ENCODE measurements at places on chromosomes 3 and 15.

DNA sequence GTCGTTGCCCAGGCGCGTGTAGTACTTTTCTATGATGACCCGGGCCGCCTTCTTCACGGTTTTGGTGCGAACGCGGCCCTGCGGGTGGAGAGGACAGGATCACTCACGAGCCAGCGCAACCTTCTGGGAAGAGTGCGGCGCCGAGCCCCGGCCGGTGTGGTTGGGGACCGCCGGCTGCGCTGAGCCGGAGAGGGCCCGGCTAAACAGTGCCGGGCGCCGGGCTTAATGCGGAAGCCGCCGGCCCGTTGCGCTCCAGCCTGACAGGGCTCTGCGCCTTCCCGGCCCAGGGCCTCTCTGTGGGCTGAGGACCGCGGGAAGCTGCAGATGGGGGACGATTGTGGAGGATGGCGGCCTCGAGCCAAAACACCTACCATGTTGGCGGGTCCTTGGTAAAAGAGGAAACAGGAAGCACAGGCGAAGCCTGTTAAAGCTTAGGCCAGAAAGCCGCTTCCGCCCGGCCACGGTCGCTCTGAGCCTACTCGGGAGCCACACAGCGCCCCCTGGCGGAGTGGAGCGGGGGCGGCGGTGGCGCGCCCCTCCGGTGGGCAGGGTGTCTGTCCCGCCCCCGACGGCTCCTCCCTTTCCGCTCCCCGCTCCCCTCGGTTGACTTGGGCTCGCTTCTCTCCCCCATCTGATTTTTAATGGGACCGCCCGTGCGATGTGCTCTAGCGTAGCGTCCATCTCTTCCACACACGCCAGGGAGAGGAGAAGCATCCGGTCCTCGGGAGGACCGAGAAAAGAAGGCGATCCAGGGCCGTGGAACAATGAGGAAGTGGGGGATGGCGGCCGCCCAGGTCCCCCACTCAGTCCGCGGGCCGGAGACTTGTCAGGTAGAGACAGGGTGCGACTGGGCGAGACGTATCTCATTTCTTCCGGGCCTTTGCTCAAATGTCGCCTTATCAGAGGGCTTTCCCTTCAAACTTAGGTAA lies at the start of gene RPS17:
Gene RPS17, minus strand, starts transcription at position 403 of the 929 bp plus-strand sequence. Its CDS starts 29 bp downstream, at position 374.
- DNase-seq, result peak; percentile 96

GRCh38 chr3:182626484-182627467 lies 166.5 kb upstream of the ATP11B start:
- DNase-seq, result no peak

DNA sequence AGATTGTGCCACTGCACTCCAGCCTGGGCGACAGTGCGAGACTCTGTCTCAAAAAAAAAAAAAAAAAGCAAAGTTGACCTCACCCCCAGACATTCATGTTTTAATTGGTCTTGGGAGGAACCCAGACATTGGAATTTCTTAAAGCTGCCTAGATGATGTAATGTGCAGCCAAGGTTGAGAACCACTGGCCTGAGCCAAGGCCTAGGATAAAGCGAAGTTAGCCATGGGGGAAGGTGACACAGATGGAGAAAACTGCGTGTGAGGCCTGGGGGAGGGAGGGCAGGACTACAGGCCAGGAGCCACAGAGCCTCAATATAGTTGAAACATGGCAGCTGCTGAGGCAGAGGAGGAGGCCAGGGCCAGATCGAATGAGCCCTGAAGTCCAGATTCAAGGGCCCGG lies 21.0 kb downstream of the GLB1 start:
- DNase-seq, result no peak

- no peak for DNase-seq
These were observed 82.9 kb downstream of the CLDN1 start for GRCh38 chr3:190239325-190239724.

- DNase-seq, result no peak
These were observed 22.4 kb downstream of the HPS3 start for GRCh38 chr3:149151843-149152242.

GRCh38 chr3:12601072-12601471 lies 44.2 kb downstream of the MKRN2 start:
- DNase-seq, result no peak

- no peak for DNase-seq
These were observed 23.6 kb downstream of the DUT start for GRCh38 chr15:48354694-48355303.

DNA sequence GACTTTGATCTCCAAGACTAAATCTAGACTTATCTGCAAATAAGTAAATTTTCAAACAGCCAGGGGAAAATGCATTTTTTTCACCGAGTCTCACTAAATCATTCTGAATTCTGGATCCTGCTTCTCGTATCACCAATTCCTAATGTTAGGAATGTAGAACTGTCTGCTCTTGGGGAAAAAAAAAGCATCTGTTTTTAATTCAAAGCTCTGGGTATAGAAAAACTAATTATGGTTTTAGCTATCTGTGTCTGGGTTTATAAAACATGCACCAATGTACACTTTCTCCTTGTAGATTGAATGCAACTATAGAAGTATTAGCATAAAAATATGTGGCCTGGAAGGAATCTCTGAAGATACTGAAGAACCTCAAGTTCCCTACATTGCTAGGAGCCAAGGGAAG lies 4.8 kb upstream of the CDAN1 start:
- no peak for DNase-seq

DNA sequence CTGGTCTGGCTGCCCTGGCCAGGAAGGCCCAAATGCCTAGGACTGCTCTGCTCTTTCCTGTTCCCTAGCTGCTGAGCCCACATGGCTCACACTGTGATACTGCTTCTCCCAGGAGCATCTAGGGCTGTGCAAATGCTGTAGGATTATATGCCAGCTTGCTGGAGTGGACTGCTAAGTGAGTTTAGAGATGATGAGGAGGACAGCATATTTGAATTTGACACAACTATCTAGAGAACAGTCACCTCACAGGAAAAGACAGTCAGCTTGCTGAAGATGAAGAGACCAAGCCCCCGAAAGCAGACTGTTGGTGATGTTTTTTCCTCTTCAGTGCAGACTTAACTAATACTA lies 39.2 kb downstream of the CLEC3B start:
- DNase-seq, result no peak

- DNase-seq, result no peak
These were observed 26.6 kb upstream of the TRIM42 start for GRCh38 chr3:140651287-140651686.
